GM12878 (cell line): ENCODE measurements at places on chromosomes 4 and X. TPM values are rescaled to one million over a fixed set of nuclear protein-coding genes. Genes with fewer than 3 reads are reported as not detected.

Gene UGT2A3
- not detected in 2 replicates for polyA plus RNA-seq

Gene FMR1NB
- polyA plus RNA-seq, result not detected in 2 replicates

Gene ABCG2
- polyA plus RNA-seq, result not detected in 2 replicates

Gene COL25A1
- not detected in 2 replicates for polyA plus RNA-seq

DNA sequence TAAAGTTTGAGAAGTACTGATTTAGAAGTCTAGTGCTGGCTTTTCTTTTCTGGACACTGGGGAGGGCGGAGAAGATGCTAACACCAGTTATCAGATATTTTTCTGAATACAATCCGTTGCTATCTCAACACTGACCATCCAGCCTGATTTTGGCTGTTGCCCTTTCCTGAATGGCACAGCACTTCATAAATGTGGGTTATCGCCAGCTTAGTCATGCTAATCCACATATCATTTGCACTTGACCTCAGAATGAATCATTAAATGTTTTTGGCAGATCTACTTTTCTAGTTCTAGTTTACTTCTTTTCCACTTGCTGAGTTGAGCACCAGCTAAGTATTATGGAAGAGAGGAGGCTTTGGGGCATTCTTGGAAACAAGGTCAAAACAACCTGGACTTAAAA, 60.8 kb upstream of the ESX1 start:
- DNase-seq, result no peak
- H3K4me1 ChIP-seq, result no peaks in the 10 kb centered on the region
- H3K27me3 ChIP-seq, result no peaks in the 10 kb centered on the region
- H3K27ac ChIP-seq, result no peak overlapping the region
- no peaks in the 10 kb centered on the region for H3K36me3 ChIP-seq

GRCh38 chr4:184804621-184805020, 21.1 kb downstream of the ACSL1 start:
- peaks cover 12% of the 10 kb centered on the region for H3K4me1 ChIP-seq
- H3K27ac ChIP-seq, result no peak overlapping the region
- peaks cover 15% of the 10 kb centered on the region; the same call in 1 of the 2 replicates for H3K36me3 ChIP-seq

DNA sequence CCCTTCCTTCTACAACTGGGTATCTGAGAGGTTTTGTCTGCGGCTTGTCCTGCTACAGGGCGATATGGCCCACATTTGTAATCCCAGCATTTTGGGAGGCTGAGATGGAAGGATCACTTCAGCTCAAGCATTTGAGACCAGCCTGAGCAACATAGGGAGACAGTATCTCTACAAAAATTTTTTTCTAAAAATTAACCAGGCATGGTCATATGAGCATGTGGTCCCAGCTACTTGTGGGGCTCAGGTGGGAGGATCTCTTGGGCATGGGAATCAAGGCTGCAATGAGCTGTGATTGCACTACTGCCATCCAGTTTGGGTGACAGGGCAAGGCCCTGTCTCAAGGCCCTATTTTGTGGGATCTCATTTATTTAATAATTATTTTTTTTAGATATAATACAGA, 420.6 kb upstream of the PABPC4L start:
- no peaks in the 10 kb centered on the region for H3K36me3 ChIP-seq
- H3K27me3 ChIP-seq, result no peaks in the 10 kb centered on the region
- H3K4me3 ChIP-seq, result no peak overlapping the region
- no peak overlapping the region for H3K27ac ChIP-seq
- H3K4me1 ChIP-seq, result no peaks in the 10 kb centered on the region

DNA sequence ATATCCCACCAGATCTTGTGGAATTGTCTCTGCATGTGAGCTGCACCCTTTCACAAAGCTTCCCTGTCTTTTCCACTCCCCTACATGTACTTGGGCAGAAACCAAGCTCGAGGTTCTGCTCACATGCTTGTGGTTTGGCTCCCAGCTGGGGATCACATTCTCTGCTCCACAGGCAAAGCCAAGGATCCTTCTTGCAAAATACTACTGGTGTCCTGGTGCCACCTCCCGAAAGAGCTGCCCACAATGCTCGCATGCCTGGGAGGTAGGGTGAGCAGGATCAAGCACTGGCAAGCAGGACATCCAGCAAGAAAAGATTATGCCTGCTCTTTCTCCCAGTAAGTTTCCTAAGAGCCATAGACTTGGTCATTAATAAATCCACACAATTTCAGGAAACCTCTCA, 45.1 kb upstream of the PPARGC1A start:
- DNase-seq, result no peak
- H3K27ac ChIP-seq, result no peak overlapping the region
- no peaks in the 10 kb centered on the region for H3K4me1 ChIP-seq
- H3K36me3 ChIP-seq, result no peaks in the 10 kb centered on the region

- no peak overlapping the region for H3K27ac ChIP-seq
- no peak for DNase-seq
- H3K36me3 ChIP-seq, result no peaks in the 10 kb centered on the region
- H3K4me3 ChIP-seq, result no peak overlapping the region
- H3K27me3 ChIP-seq, result no peaks in the 10 kb centered on the region
These were observed 58.9 kb downstream of the ARX start for GRCh38 chrX:24956828-24957227.

GRCh38 chr4:84691800-84692199, 108.9 kb downstream of the CDS1 start:
- H3K4me3 ChIP-seq, result no peak overlapping the region
- DNase-seq, result no peak
- no peaks in the 10 kb centered on the region for H3K27me3 ChIP-seq
- no peak overlapping the region for H3K27ac ChIP-seq
- no peaks in the 10 kb centered on the region for H3K36me3 ChIP-seq
- H3K4me1 ChIP-seq, result no peaks in the 10 kb centered on the region

- no peak for DNase-seq
- H3K4me1 ChIP-seq, result no peaks in the 10 kb centered on the region
- H3K27ac ChIP-seq, result no peak overlapping the region
- no peaks in the 10 kb centered on the region for H3K27me3 ChIP-seq
- no peak overlapping the region for H3K4me3 ChIP-seq
- H3K36me3 ChIP-seq, result no peaks in the 10 kb centered on the region
These were observed 261.5 kb upstream of the ADGRL3 start for GRCh38 chr4:60938621-60939020.

GRCh38 chr4:61296144-61296543, 96.0 kb downstream of the ADGRL3 start:
- no peaks in the 10 kb centered on the region for H3K4me1 ChIP-seq
- H3K36me3 ChIP-seq, result no peaks in the 10 kb centered on the region
- H3K4me3 ChIP-seq, result no peak overlapping the region
- no peaks in the 10 kb centered on the region for H3K27me3 ChIP-seq
- no peak overlapping the region for H3K27ac ChIP-seq
- DNase-seq, result no peak

DNA sequence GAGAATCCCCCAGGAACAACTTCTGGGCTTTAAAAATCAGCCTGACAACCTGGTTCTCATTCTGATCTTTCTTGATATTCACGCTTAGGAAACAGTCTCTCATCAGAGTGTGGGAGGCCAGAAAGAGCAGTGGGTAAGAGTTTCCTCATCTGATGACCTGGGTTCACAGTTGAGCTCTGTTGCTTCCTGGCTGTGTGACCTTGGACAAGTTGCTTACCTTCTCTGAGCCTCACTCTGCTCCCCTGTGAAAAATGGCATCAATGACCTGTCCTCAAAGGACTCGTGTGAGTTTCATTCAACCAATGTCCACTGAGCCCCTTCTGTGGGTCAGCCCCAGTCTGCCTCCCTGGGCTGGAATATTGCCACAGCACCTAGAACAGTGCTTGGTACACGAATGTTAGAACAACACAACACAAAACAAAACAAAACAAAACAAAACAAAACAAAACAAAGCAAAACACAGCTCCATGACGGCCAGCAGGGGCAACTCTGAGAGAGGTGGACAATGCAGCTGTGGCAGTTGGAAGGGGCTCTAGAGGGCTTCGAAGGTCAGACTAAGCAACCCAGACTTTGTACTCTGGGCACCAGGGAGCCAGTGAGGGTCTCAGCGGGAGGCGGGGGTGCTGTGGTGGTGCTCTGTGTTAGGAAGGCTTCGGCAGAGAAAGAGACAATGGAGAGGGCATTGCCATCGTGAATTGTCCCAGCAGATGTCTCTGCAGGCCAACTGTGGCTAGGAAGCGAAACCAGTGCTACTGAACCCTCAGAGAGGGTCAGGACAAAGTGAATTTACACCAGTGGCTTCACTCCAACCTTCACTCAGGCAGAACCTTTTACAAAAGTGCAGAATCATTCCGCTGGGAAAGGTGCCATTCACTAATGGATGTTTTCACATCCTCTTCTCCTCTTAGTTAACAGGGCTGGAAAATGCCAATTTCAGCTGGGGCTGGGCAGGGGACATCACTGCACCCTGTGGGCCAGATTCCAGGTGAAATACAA, 14.3 kb upstream of the C4orf50 start:
- H3K27ac ChIP-seq, result no peak overlapping the region
- no peaks in the 10 kb centered on the region for H3K4me1 ChIP-seq
- no peak overlapping the region for H3K4me3 ChIP-seq
- no peak for DNase-seq
- no peaks in the 10 kb centered on the region for H3K27me3 ChIP-seq
- H3K36me3 ChIP-seq, result no peaks in the 10 kb centered on the region

DNA sequence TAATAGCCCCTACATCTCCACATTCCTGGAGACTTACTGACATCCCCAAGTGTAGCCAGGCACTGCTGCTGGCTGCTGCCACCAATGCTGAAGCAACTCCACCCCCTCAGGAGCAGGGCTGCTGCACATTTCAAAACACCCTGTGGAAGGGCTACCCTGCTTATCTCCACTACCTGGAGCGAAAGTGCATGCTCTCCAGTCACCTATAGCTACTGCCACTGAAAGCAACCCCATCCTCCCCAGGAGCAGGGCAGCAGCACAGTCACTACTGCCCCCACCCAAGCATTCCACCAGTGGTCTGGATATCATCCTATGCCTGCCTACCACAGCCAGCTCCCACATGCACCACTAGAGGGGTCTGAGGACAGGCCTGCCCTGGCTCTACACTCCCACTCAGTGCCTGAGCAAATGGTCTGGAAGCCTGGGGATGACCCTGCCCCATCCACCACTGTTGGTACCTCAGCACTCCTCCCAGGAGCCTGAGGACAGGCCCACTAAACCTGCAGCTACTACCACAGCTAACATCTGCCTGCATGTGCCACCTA, 55.3 kb downstream of the MANBA start:
- no peak for DNase-seq
- H3K27ac ChIP-seq, result no peak overlapping the region
- H3K36me3 ChIP-seq, result no peaks in the 10 kb centered on the region
- H3K4me3 ChIP-seq, result no peak overlapping the region

- no peaks in the 10 kb centered on the region for H3K36me3 ChIP-seq
- H3K4me1 ChIP-seq, result no peaks in the 10 kb centered on the region
- H3K27ac ChIP-seq, result no peak overlapping the region
- no peaks in the 10 kb centered on the region for H3K27me3 ChIP-seq
- no peak overlapping the region for H3K4me3 ChIP-seq
These were observed 71.3 kb upstream of the ANXA3 start for GRCh38 chr4:78480286-78480685.

DNA sequence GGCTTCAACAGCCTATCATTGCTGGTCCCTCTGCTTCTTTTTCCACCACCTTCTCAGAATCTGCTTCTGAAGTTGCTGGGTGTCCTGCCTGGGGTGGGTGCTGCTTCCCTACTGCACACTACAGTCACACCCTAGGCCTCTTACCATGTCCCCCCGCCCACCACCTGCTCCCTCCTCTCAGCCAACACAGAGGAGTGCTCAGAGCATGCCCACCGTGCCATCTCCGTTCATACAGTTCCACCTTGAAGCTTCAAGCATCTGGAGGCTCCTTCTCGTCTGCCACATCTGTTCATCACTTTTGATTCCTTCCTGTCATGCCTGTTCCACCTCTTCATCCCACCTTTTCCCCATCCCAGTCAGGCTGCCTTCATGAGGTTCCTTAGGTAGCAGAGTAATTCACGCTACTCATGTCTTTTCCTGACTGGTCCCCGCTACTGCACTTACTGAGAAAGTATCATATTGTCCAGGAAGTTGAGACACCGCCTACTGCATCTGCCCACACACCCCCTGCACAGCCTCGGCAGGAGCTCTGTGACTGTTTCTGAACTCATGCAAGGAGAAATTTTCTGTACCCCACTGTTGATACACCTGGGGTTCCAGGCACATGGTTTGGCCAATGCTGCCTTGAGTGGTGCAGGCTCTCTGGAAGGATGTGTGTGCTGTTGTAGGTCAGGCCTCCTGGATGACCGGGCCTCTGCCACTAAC, 39.5 kb downstream of the HADH start:
- H3K27ac ChIP-seq, result no peak overlapping the region
- H3K36me3 ChIP-seq, result peaks cover 8% of the 10 kb centered on the region
- no peaks in the 10 kb centered on the region for H3K4me1 ChIP-seq
- no peak overlapping the region for H3K4me3 ChIP-seq
- H3K27me3 ChIP-seq, result no peaks in the 10 kb centered on the region

- DNase-seq, result no peak
- no peak overlapping the region for H3K4me3 ChIP-seq
- no peak overlapping the region for H3K27ac ChIP-seq
- no peaks in the 10 kb centered on the region for H3K27me3 ChIP-seq
These were observed 49.6 kb downstream of the TBC1D14 start for GRCh38 chr4:6959261-6959660.

GRCh38 chr4:101600287-101600686, 190.2 kb upstream of the BANK1 start:
- no peaks in the 10 kb centered on the region for H3K27me3 ChIP-seq
- no peak overlapping the region for H3K27ac ChIP-seq
- no peaks in the 10 kb centered on the region for H3K36me3 ChIP-seq
- DNase-seq, result no peak

- H3K27ac ChIP-seq, result peak overlapping the region; percentile 54
- no peaks in the 10 kb centered on the region for H3K36me3 ChIP-seq
- DNase-seq, result peak; percentile 77
- peaks cover 14% of the 10 kb centered on the region; the same call in 1 of the 2 replicates for H3K4me1 ChIP-seq
These were observed 27.8 kb upstream of the FTHL17 start for GRCh38 chrX:31099536-31100090.

GRCh38 chr4:55754754-55755350, 64.7 kb upstream of the EXOC1L start:
- H3K36me3 ChIP-seq, result no peaks in the 10 kb centered on the region
- H3K4me3 ChIP-seq, result no peak overlapping the region
- H3K27me3 ChIP-seq, result no peaks in the 10 kb centered on the region
- no peak for DNase-seq

GRCh38 chr4:165874072-165874790, 1.2 kb downstream of the TLL1 start:
- no peaks in the 10 kb centered on the region for H3K36me3 ChIP-seq
- H3K27ac ChIP-seq, result no peak overlapping the region
- no peak overlapping the region for H3K4me3 ChIP-seq
- peaks cover 1% of the 10 kb centered on the region for H3K27me3 ChIP-seq
